ENCODE measurements at places on chromosomes 3 and 15. TPM values are rescaled to one million over a fixed set of nuclear protein-coding genes. Genes with fewer than 3 reads are reported as not detected.
A peak's percentile ranks its signal among the peaks of the same experiment; 100 is the strongest.

- DNase-seq = peak; percentile 89
- H3K27me3 ChIP-seq = no peaks in the 10 kb centered on the region
- H3K36me3 ChIP-seq = no peaks in the 10 kb centered on the region
- H3K4me1 ChIP-seq = peaks cover 15% of the 10 kb centered on the region
- no peak overlapping the region for H3K4me3 ChIP-seq
Observed at GRCh38 chr15:67850994-67851571, 11.2 kb upstream of the RNU6-1 start.

DNA sequence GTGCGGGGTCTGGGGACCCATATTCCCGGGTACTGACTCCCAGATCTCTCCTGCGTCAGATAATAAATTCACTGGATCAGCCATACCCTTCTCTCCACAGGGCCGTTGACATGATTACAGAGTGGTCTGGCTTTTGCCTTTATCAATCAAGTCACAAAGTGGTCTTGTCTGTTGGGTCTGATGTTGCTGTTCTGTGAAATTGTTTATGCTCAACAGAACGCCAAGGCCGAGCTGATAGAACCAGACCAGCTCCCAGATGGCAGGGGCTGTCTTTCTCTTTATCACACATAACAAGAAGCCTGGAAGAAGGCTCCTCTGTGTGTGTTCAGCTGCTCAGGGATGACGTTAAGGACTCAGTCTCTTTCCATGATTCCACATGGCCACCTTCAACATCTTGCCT is 751 bp upstream of the DCLK3 start:
- DNase-seq = no peak
- H3K27me3 ChIP-seq = peaks cover 68% of the 10 kb centered on the region
- H3K4me1 ChIP-seq = no peaks in the 10 kb centered on the region
- H3K36me3 ChIP-seq = no peaks in the 10 kb centered on the region

DNA sequence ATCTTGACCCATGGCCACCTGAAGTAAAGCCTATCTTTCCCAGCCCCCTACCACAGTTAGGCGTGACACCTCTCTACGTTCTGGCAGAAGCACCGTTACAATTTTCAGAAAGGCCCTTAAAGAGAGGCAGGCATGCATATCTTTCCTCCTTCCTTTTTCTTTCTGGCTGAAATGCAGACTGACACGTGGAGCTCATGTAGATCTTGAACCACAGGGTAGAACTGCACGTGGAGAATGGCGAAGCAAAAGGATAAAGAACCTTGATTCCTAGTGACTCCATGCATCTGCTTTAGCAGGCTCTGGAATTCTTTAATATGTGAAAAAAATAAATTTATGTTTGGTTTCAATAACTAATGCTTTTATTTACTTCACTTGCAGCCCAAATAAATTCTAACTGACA is 166.6 kb downstream of the CPNE4 start:
- no peak overlapping the region for H3K4me3 ChIP-seq
- no peaks in the 10 kb centered on the region for H3K36me3 ChIP-seq
- H3K4me1 ChIP-seq = no peaks in the 10 kb centered on the region
- no peak overlapping the region for H3K27ac ChIP-seq

ACTC1 gene
- total RNA-seq = not detected

Measured in MCF 10A (cell line).